ENCODE measurements at places on chromosomes 4 and X.

- peak; percentile 57 for DNase-seq
These were observed 10.4 kb downstream of the L1CAM start for GRCh38 chrX:153875391-153876111.

GRCh38 chr4:187826725-187827124, 168.8 kb upstream of the ZFP42 start:
- no peak for DNase-seq

DNA sequence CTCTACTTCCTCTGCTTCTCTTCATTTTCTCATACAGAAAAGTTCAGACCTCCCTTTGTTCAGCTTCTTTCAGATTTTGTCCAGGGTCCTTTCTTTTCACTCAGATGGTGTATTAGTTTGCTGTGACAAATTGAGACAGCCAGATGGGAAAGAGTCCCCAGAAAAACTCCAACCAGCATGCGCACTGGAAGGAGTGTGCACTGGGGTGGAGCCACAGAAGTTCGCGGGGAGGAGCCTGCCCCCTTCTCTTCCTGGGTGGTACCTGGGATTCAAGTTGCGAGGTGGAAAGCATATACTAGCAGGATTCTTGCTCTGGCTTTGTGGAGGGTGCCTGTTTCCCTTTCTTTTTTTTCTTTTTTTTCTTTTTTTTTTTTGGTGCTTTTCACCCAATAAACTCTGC, 51.6 kb downstream of the SMIM20 start:
- no peak for DNase-seq

GRCh38 chr4:159428975-159429692, 326.3 kb downstream of the RAPGEF2 start:
- no peak for DNase-seq

DNA sequence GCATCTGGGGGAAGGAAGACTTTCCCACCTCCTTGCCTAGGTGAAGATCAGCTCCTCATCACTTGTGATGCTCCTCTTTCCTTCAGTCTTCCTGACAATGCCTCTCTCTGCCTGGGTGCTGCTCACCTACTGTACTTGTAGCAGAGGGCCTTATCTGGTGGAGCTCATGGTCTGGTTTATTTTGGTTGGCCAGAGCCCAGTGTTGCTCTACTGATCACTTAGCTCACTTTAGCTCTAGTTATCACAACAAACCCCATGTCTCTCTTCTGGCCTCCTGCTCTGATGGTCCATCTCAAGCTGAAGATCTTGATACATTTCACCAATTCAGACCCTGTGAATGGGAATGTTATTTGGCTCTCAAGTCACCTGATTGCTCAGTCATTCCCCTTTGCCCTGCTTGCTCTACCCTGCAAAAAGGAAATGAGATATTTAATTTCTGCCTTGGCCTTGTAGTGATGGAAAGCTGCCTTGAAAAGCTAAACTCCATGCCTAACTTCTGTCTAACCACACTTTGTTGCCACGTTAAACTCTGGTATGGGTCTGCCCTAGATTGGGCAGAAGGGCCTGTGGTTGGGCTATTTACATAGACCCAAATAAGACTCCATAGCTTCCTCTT, 30.3 kb upstream of the ADH1C start:
- no peak for DNase-seq

GRCh38 chr4:122826553-122827257, at the start of gene FGF2:
FGF2 (plus strand) TSS chr4:122826831; CDS start chr4:122827175, 344 bp downstream.
- no peak for DNase-seq

- no peak for DNase-seq
These were observed 19.3 kb downstream of the KLF3 start for GRCh38 chr4:38683276-38683675.

DNA sequence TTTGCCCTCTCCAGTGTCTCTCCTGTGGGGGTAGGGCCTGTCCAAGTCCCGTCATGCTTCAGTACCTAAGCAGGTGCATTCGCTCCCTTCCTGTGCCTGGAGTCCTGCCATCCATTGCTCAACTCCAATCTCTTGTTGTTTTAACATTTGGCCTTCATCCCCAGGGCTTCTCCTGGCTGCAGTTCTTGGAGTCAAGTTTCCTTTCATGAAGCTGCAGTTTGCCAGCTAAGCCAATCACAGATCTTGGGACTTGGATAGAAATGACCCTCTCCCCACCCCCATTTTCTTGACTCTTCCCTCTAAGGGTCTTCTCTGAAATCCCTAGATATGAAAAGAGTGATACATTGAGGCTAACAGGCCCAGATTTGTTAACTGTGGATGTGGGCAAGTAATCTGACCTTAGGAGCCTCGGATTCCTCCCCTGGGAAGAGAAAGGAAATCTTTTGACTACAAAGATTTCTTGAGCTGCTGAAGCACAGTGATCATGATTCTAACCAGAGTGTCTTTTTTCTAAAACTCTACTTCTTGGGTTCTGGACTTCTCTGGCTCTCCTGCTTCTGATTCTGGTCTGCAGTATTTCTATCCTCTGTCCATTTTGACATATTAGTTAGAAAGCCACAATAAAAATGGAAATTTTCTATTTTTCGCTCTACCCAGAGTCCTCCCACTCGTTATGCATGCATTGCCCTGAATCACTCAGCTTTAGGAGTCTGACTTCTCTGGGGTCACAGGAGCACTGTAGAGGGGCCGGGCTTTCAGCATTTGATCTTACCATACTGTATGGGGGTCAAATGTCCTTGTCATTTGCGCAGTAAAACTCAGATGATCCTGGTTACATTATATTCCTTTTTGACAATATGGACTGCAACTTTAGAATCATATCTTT, 61.0 kb downstream of the CHRNA9 start:
- no peak for DNase-seq

Measured in activated CD4-positive, alpha-beta T cell treated with anti-CD3 and anti-CD28 coated beads, Interleukin-2, amount 50 U/mL, for 4 hours (primary cell).